Suppressor macrophage (primary cell): ENCODE measurements at places on chromosomes 13 and 19.

- peak; percentile 91 for DNase-seq
Measured at GRCh38 chr19:37334179-37335071, 36.5 kb upstream of the ZNF527 start.

GRCh38 chr13:110643768-110644421 is 28.6 kb downstream of the NAXD start:
- DNase-seq: no peak

- no peak for DNase-seq
Measured at GRCh38 chr13:26813321-26813979, 52.9 kb upstream of the GPR12 start.

DNA sequence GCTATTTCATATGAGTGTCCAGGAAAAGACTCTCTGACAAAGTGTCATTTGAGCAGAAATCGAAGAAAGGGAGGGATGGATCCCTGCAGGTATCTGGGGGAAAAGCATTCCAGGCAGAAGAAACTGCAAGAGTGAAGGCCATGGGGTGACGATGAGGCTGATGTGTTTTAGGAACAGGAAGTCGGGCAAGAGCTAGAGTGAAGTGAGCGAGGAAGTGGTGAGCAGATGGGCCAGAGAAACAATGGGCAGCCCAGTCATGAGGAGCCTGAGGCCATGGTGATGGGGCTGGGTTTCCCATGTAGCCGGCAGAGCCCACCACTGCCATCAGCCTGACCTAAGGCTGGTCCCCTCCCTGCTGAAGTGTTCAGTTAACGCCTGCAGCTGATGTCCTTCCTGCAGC is 150.2 kb downstream of the TNFSF13B start:
- no peak for DNase-seq

- peak; percentile 41 for DNase-seq
Measured at GRCh38 chr13:114122591-114123211, 9.7 kb downstream of the RASA3 start.

DNA sequence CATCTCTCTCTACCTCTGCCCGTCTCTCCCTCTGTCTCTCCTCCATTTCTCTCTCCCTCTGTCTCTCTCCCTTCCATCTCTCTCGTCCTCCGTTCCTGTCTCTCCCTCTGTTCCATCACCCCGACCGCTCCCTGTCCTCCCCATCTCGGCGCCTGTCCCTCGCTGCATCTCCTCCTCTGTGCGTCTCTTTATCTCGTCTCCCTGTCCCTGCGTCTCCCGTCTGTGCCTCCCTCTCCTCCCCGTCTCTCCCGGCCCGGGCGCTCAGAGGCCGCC is 4.6 kb downstream of the GRIN2D start:
- DNase-seq: no peak

- peak; percentile 8 for DNase-seq
Measured at GRCh38 chr13:42728507-42729180, 52.7 kb upstream of the FAM216B start.

DNA sequence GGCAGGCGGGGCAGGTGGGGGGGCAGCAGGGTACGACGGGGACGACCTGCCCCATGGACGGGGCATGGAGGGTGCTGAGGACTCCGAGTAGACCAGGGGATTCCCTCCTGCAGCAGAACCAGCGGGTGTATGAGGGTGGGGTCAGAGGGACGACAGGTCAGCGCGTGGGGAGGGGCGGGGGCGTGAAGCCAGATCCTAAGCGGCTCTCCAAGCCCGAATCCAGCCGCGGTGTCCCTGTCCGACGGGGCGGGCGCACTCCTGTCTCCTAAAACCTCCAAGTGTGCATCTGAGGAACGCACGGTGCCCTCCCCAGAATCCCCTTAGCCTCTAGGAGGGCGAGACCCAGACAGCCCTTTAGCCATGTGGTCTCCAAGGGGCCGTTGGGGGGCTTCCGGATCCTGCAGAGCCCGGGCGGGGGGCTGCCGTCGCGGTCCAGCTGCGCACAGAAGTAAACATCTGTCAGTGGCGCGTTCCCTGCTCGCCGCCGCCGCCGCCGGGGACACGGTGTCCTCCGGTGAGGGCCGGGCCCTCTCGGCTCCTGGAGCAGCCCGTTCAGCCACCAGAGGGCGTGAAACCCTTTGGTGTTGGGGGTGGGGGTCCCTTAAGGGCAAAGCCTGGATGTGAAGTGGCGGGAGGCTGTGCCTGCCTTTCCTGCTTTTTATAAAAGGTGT is 730 bp downstream of the NRTN start:
- peak; percentile 50 for DNase-seq

- DNase-seq: no peak
Measured at GRCh38 chr13:91768746-91769145, 370.3 kb downstream of the GPC5 start.

DNA sequence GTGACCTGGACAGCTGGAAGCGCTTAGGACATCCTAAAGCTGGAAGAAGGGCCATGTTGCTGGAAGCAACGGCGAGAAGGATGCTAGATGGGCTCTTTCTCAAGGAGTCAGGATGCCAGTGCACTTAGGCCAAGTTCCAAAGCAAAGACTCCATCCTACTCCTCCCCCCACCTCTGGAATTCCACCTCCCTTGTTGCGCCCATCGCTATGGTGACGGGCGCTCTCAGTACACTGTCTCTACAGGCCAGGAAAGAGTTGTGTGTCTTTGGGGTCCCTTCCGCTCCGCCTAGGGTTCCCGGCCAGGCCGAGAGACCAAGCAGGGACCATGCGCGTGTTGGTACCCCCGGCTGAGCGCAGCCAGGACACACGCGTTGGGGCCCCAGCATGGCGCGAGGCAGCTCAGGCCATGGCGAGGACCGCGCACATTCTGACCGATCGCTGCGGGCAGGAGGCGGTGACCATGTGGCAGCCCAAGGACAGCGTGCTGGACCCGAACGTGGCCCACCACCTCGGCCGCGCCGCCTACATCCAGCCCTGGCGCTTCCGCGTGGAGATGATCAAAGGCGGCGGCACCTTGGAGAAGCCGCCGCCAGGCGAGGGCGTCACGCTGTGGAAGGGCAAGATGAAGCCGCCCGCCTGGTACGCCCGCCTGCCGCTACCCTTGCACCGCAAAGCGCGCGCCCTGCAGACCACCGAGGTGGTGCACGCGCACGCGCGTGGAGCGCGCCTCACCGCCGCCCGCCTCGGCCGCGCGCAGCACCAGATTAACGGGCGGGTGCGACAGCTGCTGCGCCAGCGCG is 31.0 kb upstream of the SLC1A6 start:
- no peak for DNase-seq

DNA sequence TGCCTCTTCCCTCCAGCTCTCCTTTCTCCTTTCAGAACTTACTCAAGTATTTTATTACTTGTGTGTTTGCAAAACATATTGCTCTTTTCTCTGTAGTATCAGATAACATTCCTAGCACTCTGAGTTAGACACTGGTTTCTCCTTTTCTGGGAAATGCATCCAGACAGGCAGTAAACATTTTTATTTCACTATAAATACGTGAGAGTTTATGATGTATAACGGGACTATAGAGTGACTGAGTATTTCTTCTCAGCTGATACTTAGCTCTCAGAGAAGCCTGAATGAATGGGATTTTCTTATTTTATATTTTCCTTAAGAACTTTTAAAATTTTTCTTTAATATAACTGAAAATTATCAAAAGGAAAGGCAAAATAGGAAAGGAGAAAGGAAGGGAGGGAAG is 211.2 kb upstream of the EDNRB start:
- no peak for DNase-seq

- peak; percentile 38 for DNase-seq
Measured at GRCh38 chr19:51521781-51522180, 9.7 kb downstream of the SIGLEC6 start.

GRCh38 chr13:55999709-56000108 is 1141.0 kb upstream of the PRR20A start:
- DNase-seq: no peak

GRCh38 chr19:12801466-12802266 is at the start of the genes PRDX2 and THSD8:
PRDX2 (minus strand) TSS chr19:12801800; CDS start chr19:12801261, 539 bp downstream.
THSD8 (plus strand) TSS chr19:12802069; CDS start chr19:12802072, 3 bp downstream.
- peak; percentile 76 for DNase-seq

- DNase-seq: peak; percentile 34
Measured at GRCh38 chr13:30776661-30777060, 41.3 kb downstream of the ALOX5AP start.

- DNase-seq: no peak
Measured at GRCh38 chr13:88823114-88823513, 1151.9 kb downstream of the SLITRK5 start.

DNA sequence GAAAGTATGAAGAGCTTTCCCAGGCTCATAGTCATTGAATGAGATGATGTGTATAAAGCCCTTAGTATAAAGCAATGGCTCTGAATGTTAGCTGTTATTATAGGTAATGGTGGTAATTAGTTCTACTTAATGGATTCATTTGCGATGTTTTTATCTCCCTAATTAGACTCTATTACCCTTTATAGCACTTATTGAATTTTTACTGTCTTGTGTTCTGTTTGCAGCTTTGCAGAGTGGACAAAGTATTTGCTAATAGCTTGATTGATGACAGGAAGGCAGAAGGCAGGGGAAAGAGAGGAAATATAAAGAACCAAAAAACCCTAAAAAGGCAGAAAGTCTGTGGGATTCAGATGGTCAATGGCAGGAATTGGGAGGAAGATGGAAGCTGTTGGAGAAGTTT is 524.4 kb upstream of the SPRY2 start:
- DNase-seq: no peak

GRCh38 chr13:92602560-92602959 is 624.0 kb upstream of the GPC6 start:
- no peak for DNase-seq

DNA sequence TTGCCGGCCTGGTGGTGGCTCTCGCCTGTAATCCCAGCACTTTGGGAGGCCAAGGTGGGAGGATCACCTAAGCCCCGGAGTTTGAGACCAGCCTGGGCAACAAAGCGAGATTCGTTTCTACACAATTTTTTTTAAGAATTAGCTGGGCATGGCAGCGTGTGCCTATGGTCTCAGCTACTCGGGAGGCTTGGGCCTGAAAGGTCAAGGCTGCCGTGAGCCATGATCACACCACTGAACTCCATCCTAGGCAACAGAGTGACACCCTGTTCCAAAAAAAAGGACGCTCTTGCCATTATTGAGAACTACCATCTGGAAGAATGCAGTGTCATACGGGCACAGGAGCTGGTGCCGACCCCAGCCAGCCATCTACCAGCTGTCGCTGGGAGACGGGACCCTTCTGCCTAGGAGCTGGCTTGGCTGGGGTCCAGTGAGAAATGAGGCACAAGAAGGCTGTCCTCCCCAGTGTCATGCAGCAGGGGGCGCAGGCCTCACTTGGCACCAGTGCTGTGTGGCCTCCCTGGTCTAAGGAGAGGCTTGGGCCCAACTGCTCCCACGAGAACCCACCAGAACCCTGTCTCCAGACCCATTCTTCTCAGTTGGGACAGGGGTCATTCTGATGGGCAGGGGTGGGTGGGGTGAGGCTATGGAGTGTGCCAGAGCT is 12.2 kb upstream of the RELB start:
- DNase-seq: peak; percentile 65

- peak; percentile 43 for DNase-seq
Measured at GRCh38 chr13:49560270-49561061, 24.9 kb downstream of the RCBTB1 start.

GRCh38 chr13:31797154-31797775 is 57.9 kb downstream of the RXFP2 start:
- DNase-seq: peak; percentile 24

DNA sequence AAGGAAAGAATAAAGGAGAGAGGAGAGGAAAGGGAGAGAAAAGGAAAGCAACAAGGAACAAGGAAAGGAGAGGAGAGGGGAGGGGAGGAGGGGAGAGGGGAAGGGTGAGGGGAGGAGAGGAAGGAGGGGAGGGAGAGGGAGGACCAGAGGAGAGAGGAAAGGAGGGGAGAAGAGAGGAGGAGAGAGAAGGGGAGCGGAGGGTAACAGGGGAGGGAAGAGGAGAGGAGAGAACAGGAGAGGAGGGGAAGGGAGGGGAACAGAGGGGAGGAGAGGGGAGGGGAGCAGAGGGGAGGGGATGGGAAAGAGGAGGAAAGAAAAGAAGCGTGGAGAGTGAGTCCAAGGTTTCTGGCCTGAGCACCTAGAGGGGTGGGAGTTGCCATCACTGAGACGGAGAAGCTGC is 26.7 kb downstream of the FAAP24 start:
- no peak for DNase-seq

GRCh38 chr13:39557285-39557955 is 45.6 kb downstream of the LHFPL6 start:
- DNase-seq: no peak

DNA sequence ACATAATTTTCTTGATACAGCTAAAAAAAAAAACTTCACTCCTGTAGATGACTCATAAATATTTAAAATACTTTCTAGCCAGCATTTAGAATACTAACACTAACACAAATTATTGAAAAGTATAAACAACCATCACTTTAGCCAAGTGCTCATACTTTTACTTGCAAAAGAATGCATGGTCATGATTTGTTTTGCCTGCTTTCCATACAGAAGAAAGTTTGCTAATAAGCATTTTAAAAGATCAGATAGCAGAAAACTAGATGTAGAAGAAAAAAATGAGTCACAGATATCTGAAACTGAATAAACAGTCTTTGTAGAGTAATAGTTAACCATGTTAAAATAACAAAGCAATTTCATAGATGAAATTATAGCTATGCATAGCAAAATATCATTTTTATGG is 2280.4 kb upstream of the PCDH20 start:
- no peak for DNase-seq

DNA sequence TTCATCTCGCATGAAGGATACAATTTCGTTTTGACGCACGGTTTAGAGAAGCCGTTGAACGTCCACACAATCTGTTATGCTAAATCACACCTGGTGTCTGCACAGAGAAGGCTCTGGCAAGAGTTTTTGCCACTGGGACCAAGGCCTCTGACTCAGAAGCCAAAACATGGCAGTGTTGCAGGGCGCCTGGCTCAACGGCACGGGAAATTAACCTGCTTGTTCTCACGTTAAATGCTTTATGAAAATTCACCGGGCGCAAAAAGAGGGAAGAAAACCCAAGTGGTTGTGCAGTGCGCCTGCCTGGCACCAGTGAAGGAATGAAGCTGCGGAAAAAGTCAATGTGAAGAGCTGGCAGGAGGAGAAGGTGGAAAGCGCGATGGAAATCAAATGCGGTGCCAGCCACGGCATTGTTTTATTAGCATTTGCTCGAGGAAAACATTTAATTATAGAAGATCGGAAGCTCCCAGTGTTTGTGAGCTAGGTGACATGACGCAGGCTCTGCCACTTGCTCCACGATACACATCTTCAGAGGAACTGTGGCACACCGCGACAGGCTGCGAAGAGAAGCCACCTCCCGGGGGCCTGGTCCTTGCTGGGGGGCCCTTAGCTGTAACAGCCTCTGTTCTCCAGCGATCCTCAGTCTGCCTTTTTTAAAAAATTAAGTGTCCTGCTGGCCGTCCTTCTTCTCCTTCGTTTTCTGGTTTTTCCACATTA is 126.2 kb downstream of the ZIC5 start:
- no peak for DNase-seq

DNA sequence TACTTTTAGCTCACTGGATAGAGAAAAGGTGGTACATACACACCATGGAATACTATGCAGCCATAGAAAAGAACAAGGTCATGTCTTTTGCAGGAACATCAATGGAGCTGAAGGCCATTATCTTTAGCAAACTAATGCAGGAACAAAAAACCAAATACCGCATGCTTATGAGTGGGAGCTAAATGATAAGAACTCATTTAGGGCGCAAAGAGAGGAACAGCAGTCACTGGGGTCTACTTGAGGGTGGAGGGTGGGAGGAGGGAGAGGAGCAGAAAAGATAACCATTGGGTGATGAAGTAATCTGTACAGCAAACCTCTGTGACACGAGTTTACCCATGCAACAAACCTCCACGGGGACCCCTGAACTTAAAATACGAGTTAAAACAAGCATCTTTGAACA is 135.1 kb downstream of the IRS2 start:
- no peak for DNase-seq
